Ovary (tissue), 10 donors: ENCODE measurements at places on chromosomes 6 and 20. TPM values are rescaled to one million over a fixed set of nuclear protein-coding genes. Genes with fewer than 3 reads are reported as not detected.

DNA sequence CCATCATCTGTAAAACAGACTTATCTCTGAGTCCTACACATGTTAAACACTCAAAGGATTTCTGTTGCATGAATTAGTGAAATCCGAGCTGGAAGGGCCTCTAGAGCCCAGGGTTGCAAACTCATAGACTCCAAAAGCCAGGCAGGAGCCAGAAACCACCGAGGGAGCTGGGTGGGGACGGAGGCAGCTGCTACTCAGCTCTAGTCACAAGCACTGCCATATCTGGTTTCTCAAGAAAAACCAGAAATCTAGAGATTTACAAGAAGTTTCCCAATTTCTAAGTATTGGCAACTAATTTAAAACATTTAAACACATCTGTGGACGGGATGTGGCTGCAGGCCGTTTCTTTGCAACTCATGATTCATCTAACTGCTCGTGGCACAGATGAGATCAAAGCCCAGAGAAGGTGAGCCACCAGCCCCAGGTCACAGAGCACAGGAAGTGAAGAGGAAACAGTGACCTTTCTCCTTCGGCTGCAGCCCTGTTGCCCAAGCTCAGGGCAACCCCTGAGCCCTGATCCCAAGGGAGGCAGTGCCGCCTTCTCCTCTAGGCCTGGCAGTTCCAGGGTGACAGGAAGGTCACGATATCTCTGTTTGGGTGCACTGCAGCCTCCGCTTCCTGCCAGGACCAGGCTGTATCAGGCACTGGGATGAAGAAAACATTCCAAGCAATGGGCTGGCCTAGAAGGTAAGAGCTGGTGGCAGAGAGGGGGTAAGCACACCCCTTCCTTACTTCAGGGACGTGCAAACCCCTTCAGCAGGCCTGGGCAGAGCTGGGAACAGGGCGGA, 26.4 kb upstream of the PTGIS start:
- H3K27ac ChIP-seq, result peak overlapping the region; percentile 41
- H3K27me3 ChIP-seq, result no peaks in the 10 kb centered on the region
- peaks cover 5% of the 10 kb centered on the region for H3K4me1 ChIP-seq
- no peaks in the 10 kb centered on the region for H3K36me3 ChIP-seq

- DNase-seq, result no peak
- peaks cover 27% of the 10 kb centered on the region for H3K4me1 ChIP-seq
- no peaks in the 10 kb centered on the region for H3K36me3 ChIP-seq
- H3K27me3 ChIP-seq, result no peaks in the 10 kb centered on the region
- peak overlapping the region; percentile 0 for H3K4me3 ChIP-seq
Observed at GRCh38 chr6:44227148-44227793, 3.9 kb downstream of the SLC29A1 start.

DNA sequence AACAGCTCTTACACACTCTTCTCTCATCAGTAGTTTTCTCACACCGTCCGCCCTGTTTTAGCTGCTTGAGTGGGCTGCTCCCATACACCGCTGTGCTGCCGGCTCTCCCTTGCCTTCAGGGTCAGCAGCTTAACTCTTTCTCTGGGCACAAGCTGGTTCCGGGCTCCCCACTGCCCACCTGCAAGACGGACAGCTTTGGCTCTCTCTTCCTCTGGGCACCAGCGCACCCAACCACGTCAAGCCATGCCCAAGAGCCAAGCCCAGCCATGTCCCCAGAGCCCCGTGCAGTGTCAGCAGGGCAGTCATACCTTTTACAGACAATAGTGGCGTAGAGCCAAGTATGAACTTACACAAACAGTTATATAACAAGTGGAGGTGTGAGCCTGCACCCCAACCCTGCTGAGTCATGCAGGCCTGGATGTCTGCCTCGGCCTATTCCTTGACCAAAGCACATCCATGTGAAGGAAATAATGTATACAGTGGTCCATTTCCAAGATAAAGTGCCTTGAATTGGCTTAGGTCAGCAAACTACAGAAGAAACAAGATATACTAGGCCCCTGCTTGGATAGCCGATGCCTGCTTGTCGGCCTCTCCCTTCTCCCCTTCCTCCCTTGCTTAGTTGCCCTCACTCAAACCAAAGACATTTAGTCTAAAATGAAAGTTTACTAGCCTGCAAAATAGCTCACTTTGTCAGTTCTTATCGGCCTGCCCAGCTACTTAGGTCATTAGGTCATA, 89.3 kb downstream of the JPH2 start:
- no peak overlapping the region for H3K27ac ChIP-seq
- no peaks in the 10 kb centered on the region for H3K4me1 ChIP-seq
- H3K27me3 ChIP-seq, result no peaks in the 10 kb centered on the region

GRCh38 chr6:64230530-64230929, 594.9 kb downstream of the PHF3 start:
- no peaks in the 10 kb centered on the region for H3K27me3 ChIP-seq
- H3K36me3 ChIP-seq, result no peaks in the 10 kb centered on the region
- no peaks in the 10 kb centered on the region for H3K4me1 ChIP-seq
- H3K27ac ChIP-seq, result no peak overlapping the region

The CPXM1 gene
- total RNA-seq, result 7.3 TPM

The UQCC2 gene
- total RNA-seq, result 30.1 TPM

GRCh38 chr6:138817799-138818198, 21.9 kb downstream of the ECT2L start:
- H3K27me3 ChIP-seq, result no peaks in the 10 kb centered on the region
- H3K4me1 ChIP-seq, result no peaks in the 10 kb centered on the region
- H3K27ac ChIP-seq, result no peak overlapping the region
- no peaks in the 10 kb centered on the region for H3K36me3 ChIP-seq
- no peak overlapping the region for H3K4me3 ChIP-seq
